Endodermal cell (in vitro differentiated cells): ENCODE measurements at places on chromosomes 7 and 10. TPM values are rescaled to one million over a fixed set of nuclear protein-coding genes. Genes with fewer than 3 reads are reported as not detected.

DNA sequence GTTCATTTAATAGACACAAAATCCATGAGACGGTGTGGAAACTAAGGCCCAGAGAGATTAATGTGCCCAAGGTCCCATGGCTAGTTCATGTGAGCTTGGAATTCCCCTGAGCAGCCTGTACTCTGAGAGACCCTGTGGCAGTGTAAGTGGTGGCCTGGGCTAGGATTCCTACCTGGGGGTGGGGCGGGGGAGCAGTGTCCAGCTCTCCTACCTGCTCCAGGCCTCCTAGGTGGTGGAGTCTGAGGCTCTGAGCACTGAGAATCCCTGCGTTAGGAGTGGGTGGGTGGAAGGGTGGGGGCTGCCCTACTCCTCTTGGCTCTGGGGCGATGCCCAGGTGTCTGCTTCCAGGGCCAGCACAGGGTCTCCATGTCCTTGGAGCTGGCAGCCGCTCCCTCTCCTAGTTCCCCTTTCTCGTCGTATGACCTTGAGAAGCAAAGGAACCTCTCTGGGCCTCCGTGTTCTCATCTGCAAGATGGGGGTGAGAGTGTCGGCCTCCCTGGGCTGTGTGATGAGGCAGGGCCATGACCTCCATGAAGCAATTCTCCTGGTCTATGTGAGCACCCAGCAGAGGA is 2.5 kb downstream of the SNCG start:
- H3K4me3 ChIP-seq = no peak overlapping the region
- H3K27ac ChIP-seq = no peak overlapping the region
- no peaks in the 10 kb centered on the region for H3K27me3 ChIP-seq

DNA sequence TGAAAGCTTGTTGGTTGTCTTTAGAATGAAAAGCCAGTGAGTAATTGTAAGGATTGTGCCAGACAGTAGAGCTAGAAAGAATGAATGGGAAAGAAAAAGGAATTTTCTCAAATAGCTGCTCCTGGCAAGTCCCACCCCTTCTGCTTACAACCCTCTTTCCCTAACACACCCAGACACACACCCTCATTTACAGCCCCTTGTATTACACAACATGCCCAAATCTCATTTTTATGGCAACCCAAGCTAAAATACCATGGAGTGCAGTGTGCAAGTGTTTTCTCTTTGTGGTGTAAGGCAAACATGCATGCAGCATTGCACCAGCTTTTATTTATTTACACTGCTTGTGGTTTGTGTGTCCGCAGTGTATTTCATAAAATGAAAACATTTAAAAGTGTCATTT is 1.5 kb downstream of the PRKAR2B start:
- DNase-seq = no peak
- H3K36me3 ChIP-seq = no peaks in the 10 kb centered on the region
- H3K27ac ChIP-seq = no peak overlapping the region
- H3K4me1 ChIP-seq = no peaks in the 10 kb centered on the region
- H3K4me3 ChIP-seq = peak overlapping the region; percentile 85

DNA sequence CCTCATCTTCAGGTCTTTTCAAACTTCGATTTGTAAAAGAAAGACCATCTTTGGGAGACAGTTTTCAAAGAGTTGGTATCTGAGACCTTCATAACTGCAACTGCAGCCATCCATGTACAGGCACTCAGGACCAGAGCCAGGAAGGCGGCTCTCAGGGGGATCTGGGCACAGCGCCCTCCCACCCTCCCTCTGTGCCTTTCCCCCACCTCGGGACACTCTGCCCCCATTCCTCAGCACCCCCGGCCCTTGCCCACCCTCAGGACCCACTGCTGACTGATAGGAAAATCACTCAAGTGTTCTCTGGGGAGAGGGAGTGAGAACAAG is 143.6 kb downstream of the CUBN start:
- DNase-seq = no peak
- H3K27ac ChIP-seq = peak overlapping the region; percentile 98
- no peaks in the 10 kb centered on the region for H3K4me1 ChIP-seq
- H3K36me3 ChIP-seq = no peaks in the 10 kb centered on the region

DNA sequence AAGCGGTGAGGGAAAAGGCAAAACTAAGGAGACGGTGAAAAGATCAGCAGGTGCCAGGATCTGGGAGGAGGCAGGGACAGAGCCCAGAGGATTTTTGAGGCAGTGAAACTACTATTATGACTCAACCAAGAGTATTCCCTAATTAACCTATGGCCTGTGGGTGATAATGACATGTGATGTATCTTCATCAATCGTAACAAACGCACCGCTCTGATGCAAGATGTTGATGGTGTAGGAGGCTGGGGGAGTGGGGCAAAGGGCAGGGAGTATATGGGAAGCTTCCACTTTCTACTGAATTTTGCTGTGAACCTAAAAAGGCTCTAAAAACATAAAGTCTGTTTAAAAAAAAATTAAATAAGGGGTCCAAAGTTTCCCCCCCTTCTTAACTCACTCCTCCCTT is 25.5 kb upstream of the EZH2 start:
- no peaks in the 10 kb centered on the region for H3K4me1 ChIP-seq
- no peak overlapping the region for H3K4me3 ChIP-seq
- H3K27me3 ChIP-seq = no peaks in the 10 kb centered on the region
- H3K36me3 ChIP-seq = no peaks in the 10 kb centered on the region

GRCh38 chr10:31650010-31650409 is 278.6 kb downstream of the ARHGAP12 start:
- DNase-seq = no peak
- no peaks in the 10 kb centered on the region for H3K4me1 ChIP-seq
- H3K36me3 ChIP-seq = no peaks in the 10 kb centered on the region
- no peak overlapping the region for H3K4me3 ChIP-seq

GRCh38 chr10:121694327-121694965 is 96.2 kb upstream of the FGFR2 start:
- H3K27me3 ChIP-seq = no peaks in the 10 kb centered on the region
- no peak overlapping the region for H3K4me3 ChIP-seq
- peaks cover 3% of the 10 kb centered on the region for H3K4me1 ChIP-seq

GRCh38 chr10:79038104-79038840 is 30.5 kb upstream of the ZMIZ1 start:
- H3K27me3 ChIP-seq = no peaks in the 10 kb centered on the region
- no peak overlapping the region for H3K4me3 ChIP-seq
- no peak overlapping the region for H3K27ac ChIP-seq
- no peaks in the 10 kb centered on the region for H3K4me1 ChIP-seq
- DNase-seq = no peak

DNA sequence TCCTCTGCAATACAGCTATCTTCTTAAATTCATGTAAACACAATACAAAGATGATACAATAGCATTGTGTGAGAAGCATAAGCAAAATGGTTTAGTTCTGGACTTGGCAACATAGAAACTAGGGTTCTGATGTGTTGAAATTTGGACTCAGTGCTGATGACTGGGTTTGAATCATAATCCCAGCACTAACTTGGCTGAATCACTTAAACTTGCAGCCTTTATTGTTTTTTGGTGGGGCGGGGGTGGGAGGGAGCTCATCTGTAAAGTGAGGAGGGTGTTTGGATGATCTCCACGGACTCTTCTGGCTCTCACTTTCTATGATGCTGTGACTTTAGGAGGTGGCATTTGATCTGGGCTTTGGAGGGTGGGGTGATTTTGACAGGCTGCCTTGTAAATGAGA is 158.2 kb downstream of the WNT2 start:
- no peak for DNase-seq
- no peaks in the 10 kb centered on the region for H3K4me1 ChIP-seq
- H3K27me3 ChIP-seq = no peaks in the 10 kb centered on the region
- no peak overlapping the region for H3K4me3 ChIP-seq

DNA sequence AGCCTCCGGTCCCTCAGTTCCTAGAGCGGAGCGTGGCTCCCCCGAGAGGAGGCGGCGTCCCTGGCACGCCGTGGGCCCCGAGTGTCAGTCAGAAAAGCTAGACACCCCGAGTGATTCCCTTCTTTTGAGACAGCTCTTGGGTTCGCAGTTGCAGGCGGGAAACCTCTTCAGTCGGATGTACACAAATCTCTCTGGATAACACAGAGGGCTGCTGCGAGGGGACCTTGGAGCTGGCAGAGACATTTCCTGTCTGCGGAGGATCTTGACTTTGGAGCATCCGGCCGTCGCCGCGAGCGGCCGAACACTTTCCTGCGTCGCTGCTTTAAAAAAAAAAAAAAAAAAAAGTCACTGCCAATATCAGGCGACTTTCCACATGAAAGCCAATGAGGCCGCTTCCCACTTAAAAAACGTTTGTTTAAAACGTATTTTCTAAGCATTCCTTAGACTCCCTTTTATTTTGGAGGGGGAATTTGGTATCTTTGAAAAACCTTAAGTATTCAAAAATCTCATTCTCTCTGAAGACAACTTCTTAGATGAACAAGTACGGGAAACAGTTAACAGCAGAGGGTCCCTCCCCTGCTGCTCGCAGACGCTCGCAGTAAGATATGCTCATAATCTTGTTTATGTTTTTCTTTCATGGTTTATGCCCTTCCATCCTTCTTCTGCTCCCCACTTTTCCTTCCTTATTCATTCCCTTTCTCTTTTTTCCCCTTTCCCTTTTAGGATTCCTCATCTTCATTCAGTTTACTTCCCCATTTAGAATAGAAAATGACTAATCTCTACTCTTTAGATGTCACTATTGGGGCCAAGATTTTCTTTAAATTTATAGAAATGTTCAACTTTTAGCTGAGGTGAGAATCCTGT is 10.0 kb downstream of the HHEX start:
- peaks cover under 1% of the 10 kb centered on the region for H3K36me3 ChIP-seq
- H3K27me3 ChIP-seq = peaks cover 17% of the 10 kb centered on the region
- H3K4me1 ChIP-seq = peaks cover 4% of the 10 kb centered on the region
- peak overlapping the region; percentile 72 for H3K4me3 ChIP-seq

- no peaks in the 10 kb centered on the region for H3K27me3 ChIP-seq
- H3K36me3 ChIP-seq = no peaks in the 10 kb centered on the region
- no peaks in the 10 kb centered on the region for H3K4me1 ChIP-seq
- no peak for DNase-seq
- no peak overlapping the region for H3K4me3 ChIP-seq
- H3K27ac ChIP-seq = no peak overlapping the region
These were observed 62.2 kb downstream of the SAMD9 start for GRCh38 chr7:93055543-93056107.

DNA sequence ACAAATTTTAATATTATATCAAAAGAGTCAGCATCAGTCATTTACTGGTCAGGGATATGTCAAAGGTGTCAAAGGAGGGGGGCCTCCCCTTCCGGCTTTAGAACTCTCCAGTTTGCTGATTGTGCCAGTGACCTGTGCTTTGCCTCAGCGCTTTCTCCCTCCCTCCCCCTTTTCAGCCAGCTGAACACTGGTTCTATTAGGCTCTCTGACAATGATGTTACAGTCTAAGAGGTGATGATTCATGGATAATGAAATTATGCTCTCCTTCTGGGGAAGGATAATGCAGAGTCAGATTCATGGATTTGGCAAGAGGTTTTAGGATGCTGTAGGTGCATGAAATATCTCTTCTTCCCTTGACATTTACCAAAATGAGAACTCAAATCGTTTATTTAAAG is 6.1 kb downstream of the LRRTM3 start:
- H3K4me3 ChIP-seq = no peak overlapping the region
- no peak for DNase-seq
- no peaks in the 10 kb centered on the region for H3K4me1 ChIP-seq
- H3K36me3 ChIP-seq = no peaks in the 10 kb centered on the region
- H3K27ac ChIP-seq = no peak overlapping the region
- peaks cover 31% of the 10 kb centered on the region for H3K27me3 ChIP-seq

DNA sequence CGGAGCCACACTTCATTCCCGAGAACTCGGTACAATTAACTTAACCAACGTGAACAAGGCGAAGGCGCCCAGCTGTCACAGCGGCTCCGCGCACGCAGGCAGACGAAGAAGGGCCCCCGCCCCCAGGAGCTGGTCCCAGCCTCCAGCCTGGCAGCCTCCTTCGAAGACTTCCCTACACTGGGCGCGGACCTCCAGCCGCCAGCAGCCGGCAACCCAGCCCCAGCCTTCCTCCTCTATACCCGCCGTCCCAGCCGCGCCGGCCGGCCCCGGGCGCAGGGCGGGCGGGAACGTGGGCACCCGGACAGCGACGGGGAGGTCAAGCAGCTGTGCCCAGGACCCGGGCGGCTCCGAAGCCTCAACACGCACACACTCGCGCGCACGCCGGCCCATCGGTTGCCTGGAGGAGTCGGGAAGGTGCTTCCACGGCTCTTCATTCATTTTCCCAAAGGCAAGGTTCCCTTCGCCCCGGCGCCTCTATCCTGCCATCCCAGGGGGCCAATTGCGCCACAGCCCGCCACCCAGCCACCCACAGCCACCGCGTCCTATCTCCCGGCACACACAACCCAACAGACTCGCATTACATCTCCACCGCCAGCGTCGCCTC is 1.6 kb downstream of the CHST15 start:
- H3K27me3 ChIP-seq = peaks cover 7% of the 10 kb centered on the region
- H3K4me3 ChIP-seq = peak overlapping the region; percentile 80
- no peaks in the 10 kb centered on the region for H3K36me3 ChIP-seq

GRCh38 chr7:28096713-28097112 is 83.9 kb downstream of the JAZF1 start:
- peaks cover 4% of the 10 kb centered on the region for H3K4me1 ChIP-seq
- no peak overlapping the region for H3K4me3 ChIP-seq
- no peak overlapping the region for H3K27ac ChIP-seq
- no peaks in the 10 kb centered on the region for H3K27me3 ChIP-seq

- H3K4me1 ChIP-seq = peaks cover 7% of the 10 kb centered on the region
- peaks cover 5% of the 10 kb centered on the region for H3K36me3 ChIP-seq
- DNase-seq = no peak
These were observed 37.6 kb downstream of the SGMS1 start for GRCh38 chr10:50585921-50586739.

- H3K27ac ChIP-seq = no peak overlapping the region
- H3K4me1 ChIP-seq = no peaks in the 10 kb centered on the region
- DNase-seq = no peak
- no peak overlapping the region for H3K4me3 ChIP-seq
These were observed 36.4 kb upstream of the ASL start for GRCh38 chr7:66039094-66039670.

DNA sequence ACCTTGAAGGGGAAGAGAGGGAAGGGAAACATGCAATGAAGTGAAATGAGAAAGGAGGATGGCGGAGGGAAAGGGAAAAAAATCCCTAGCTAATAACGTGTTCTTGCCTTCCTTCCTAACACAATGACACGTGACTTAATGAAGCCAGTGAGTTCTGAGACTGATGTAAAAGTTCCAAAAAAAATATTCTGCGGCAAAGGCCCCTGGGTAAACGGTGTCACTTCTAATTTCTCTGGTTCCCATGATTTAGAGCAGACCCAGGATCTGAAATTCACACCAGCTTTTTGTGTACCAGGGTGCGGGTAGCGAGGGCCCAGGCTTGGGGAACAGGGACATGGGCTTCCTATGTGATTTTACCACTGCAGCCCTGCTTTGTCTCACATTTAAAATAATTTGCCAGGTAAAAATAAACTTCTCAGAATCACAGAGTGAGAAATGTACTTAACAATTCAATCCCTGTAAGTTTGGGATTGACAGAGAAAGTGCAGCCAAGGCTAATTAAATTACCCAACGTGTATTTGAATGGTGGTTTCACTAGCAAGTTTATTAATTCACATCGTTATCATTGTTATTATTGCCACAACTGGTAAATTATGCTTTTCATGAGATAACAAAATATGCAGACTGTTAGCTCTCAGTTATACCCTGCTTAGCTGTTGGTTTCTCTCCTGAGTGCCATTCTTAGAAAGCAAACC is 182.4 kb downstream of the SEM1 start:
- H3K36me3 ChIP-seq = no peaks in the 10 kb centered on the region
- no peaks in the 10 kb centered on the region for H3K4me1 ChIP-seq
- H3K27ac ChIP-seq = peak overlapping the region; percentile 63
- DNase-seq = no peak
- no peak overlapping the region for H3K4me3 ChIP-seq
- H3K27me3 ChIP-seq = no peaks in the 10 kb centered on the region

- peak; percentile 40 for DNase-seq
- no peak within 1 kb of the TSS for H3K27ac ChIP-seq
- H3K4me3 ChIP-seq = no peak within 1 kb of the TSS
- H3K27me3 ChIP-seq = no peaks in the 10 kb centered on the region
These were observed at the start of gene BTBD16 for GRCh38 chr10:122271076-122271475. Gene BTBD16 (plus strand): TSS chr10:122271296. CDS start chr10:122275082, 3,786 bp downstream.

The LRGUK gene
- 0.63 to 1.6 TPM (median 0.89 TPM) in 3 replicates for total RNA-seq

The NEBL gene
- 52.9 and 61.6 TPM in 2 replicates for total RNA-seq

The AGBL3 gene
- 2.6 and 3.1 TPM in 2 replicates for total RNA-seq

The ABCB4 gene
- total RNA-seq = 0.42 to 0.60 TPM (median 0.50 TPM) in 3 replicates

The CSGALNACT2 gene
- total RNA-seq = 5.6 to 8.6 TPM (median 7.4 TPM) in 3 replicates
